ENCODE measurements at places on chromosomes 11 and 22.

DNA sequence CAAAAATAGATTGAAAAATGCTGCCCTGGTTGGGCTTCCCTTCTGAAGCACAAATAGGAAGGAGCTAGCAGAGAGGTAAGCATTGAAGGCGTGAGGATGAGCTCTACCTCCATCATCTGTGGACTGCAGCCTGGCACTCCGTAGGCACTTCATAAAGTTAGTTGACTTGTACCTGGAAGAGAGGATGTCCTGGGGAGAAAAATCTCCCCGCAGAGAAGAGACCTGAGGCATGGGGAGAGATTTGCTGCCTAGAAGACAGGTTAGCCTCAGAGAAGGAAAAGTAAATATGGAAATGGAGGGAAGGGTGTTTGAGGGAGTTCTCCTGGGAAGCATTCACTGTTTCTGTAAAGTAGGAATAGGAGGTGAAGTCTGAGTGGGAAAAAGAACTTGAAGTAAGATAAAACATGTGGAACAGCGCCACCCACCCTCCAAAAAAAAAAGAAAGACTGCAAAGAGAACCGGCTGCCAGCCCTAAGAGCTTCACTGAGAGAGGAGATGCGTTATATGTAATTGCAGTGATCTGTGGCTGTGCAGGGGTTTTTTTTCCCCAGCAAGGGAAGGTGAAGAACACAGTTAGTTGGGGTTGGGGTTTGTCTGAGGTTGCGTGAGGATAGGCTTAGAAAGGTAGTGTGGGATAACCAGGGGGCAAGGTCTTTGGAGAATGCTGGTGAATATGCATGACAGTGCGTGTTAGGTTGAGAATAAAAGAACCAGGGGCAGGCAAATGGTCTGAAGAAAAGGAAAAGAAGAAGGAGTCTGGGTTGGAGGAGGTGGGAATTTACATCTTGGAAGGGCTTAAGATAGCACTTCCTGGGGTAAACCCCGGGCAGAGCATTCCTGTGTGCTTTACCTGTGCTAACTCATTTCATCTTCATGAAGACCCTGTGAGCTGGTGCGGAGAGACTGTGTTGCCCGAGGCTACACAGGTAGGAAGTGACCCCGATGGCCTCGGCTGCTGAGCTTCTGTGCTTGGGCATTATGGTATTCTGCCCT is 16.0 kb downstream of the TNRC6B start:
- DNase-seq, result no peak

DNA sequence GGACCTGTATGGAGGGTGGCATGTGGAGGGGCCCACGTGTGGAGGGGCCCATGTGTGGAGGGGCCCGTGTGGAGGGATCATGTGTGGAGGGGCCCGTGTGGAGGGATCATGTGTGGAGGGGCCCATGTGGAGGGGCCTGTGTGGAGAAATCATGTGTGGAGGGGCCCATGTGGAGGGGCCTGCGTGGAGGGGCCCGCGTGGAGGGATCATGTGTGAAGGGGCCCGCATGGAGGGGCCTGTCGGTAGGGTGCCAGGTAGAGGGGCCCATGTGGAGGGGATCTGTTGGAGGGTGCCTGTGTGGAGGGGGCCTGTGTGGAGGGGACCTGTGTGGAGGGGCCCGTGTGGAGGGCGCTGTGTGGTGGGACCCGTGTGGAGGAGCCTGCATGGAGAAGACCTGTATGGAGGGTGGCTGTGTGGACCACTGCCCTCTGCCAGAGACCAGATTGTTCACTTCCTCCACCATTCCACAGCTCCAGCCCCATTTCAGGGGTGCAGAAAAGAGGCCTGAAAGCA is 47.0 kb downstream of the IGLL5 start:
- DNase-seq, result no peak

DNA sequence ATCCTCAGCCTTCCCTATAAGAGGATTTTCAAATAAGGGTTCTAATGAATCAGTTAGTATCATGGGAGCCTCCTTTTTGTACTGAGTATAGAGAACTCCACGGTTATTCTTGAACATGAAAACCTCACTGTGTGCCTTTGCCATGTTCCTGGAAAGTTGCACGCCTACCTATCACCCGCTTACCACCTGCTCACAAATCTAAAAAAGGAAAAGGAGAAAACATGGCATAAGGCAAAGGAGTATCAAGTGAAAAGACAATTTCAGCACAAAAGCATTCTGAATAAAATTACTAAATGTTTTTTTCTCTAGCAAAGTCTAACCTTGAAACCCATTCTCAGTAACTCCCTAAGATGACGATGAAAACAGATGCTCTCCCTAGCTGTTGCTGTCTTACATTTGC is 511.8 kb upstream of the API5 start:
- no peak for DNase-seq

DNA sequence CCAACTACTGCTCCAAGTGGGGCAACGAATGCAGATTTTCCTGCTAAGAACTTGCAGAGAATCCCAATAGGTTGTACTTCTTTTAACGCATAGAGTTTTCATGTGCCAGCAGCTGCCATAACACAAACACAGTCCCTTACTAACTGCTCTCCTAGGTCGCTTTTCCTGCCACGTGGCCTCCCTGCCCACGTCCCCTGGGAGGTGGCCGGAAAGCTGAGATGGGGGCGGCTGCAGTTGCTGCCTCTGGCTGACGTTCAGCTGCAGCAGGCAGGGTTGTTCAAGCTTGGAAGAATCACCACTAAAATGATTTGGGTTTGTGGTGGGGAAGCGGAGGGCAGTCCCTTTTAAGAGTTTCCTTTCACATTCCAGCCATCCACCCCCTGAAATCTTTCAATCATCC is 39.3 kb downstream of the ZNF202 start:
- DNase-seq, result no peak

DNA sequence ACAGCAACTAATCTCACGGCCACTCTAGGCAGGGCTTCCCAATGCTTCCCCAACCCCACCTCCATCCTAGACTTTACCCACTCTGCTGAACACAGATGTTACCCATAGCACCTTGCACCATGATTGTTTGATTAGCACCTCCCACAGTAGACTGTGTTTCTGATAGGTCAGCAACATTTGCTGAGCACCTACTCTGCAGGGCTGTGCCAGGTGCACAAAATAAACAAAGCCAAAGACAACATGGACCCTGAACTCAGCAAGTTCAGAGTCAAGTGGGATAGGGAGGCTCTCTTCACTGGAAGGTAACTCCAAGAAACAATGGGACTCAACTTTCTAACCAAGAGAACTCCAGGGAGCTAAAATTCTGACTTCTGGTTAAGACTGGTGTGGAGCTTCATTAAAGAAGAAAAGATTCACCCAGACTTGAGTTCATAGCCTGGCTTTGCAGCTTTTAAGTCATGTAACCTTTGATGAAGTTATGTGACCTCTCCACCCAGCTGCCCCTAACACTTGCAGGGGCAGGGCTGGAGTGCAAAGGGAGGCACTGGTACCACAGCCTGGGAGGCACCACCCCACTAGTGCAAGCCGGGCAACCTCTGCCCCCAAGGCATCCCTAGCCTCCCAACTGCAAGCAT is 6.7 kb upstream of the RTN4RL2 start:
- no peak for DNase-seq

- DNase-seq, result no peak
Measured at GRCh38 chr11:2877474-2877873, 8.1 kb downstream of the CDKN1C start.

Measured in GM04504 (cell line).